ENCODE measurements at places on chromosomes 3 and 15. TPM values are rescaled to one million over a fixed set of nuclear protein-coding genes. Genes with fewer than 3 reads are reported as not detected.
A peak's percentile ranks its signal among the peaks of the same experiment; 100 is the strongest.

DNA sequence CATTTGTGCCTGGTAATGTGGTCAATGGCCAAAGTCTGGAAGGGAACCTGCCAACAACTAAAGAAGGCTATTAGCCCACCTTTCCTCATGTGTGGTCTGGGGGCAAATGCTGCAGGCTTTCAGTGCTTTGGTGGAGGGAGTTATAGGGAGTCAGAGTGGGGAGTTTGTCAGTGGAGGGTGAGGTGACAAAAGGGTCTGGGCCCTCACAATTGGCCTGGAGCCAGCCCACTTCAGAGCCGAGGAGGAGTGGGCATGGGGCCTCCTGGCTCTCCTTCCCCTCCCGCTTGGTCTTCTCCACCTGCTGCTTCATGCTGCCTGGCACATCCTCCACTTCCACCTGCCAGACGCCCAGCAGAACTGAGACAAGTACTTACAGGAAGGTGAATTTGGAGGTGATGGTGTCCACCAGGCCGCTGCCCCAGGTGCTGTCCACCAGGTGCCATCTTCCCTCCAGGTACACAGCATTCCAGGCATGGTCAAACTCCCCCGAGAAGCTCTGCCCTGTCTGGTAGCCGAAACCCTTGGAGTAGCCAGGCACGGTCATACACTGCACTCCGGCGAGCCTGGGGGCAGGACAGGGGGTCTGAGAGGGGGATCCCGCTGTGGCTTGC, 40.9 kb downstream of the KY start:
- DNase-seq = no peak

GRCh38 chr15:47466357-47466756, 250.9 kb upstream of the SEMA6D start:
- DNase-seq = no peak

GRCh38 chr15:95018888-95019545, 787.7 kb downstream of the MCTP2 start:
- no peak for DNase-seq

- no peak for DNase-seq
Measured at GRCh38 chr15:97143592-97144376, 813.3 kb downstream of the NR2F2 start.

DNA sequence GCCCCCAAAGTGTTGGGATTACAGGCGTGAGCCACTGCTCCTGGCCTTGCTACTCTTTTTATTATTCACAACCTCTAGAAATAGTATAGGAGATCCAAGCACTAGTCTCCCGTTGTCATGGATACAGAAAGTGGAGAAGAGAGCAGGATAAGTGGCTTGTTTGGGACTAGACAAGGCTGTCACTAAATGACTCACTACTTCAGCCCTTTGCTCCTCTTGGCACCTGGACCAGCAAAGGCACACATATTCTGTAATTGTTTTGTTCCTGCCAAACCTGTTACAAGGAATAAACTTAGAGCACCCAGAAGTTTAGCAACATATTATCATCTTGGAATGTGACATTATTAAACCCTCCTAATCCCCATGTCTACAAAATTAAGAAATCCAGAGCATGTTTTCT, 427.2 kb upstream of the THBS1 start:
- DNase-seq = no peak

GRCh38 chr3:156339491-156339890, 215.4 kb downstream of the SSR3 start:
- no peak for DNase-seq

DNA sequence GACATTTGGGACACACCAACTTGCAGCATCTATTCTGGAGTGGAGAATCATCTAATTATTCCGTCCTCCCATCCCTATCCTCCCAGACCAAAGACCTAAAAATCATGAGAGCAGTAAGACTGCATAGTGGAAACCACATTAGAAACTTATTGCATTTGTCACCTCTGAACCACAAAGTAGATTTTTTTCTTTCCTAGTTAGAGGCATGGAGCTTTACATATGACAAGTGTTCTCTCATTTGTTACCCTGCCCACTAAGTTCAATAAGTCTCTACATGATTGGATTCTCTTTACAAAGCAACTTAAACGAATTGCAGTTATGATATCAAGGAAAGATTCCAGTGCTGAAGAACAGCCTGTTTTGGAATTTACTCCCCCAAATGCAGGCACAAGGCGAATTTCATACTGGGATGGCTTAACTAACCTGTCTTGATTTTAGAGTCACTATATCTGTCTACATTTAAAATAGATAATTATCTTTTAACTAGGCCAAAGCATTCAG, 42.3 kb upstream of the LRRFIP2 start:
- no peak for DNase-seq

- DNase-seq = no peak
Measured at GRCh38 chr15:69880571-69881301, 217.0 kb downstream of the TLE3 start.

DNA sequence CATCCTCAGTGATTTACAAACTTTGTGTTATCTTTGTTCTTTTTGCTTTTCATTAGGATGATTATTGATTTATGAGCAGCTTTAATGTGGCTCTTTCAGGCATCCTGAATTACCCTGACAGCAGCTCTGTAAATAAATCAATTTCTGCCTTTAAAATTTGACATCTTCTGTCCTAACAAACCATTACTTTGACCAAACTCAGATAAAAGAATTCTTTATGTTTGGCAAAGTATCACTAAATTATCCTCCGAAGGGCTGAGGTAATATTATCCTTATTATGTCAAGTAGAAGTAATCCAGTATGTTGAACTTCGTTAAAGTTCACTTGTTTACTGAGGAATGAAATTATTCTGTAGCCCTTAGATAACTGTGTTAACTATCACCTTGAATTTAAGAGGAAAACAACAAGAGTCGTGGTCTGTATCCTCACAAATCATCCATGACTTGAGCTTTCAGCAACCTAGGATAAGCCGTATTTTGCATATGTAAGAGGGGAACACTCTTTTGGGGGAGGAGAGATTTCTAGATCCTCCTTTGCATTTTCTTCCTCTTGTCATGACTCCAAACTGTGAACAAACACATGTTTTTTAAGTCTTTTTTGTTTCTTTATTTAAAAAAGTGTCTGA, 173.2 kb upstream of the STAC start:
- DNase-seq = no peak

DNA sequence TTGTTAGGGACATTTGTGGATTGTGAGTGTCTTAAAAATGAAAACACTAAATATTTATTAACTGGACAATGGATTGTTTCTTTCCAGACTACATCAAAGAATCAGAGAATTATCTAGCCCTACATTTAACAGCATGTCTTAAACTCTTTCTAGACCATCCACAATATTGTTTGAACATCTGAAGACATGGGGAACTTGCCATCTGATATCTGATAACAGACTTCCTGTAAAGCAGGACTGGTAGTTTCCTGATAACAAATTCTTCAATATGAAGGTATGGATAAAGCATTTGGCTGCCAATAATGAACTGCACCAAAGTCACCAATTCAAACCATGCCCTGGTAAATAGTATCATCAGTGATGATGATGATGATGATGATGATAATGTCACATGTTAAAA, 26.2 kb upstream of the HACD2 start:
- no peak for DNase-seq

- DNase-seq = no peak
Measured at GRCh38 chr15:80982205-80982604, 7.4 kb downstream of the MESD start.

DNA sequence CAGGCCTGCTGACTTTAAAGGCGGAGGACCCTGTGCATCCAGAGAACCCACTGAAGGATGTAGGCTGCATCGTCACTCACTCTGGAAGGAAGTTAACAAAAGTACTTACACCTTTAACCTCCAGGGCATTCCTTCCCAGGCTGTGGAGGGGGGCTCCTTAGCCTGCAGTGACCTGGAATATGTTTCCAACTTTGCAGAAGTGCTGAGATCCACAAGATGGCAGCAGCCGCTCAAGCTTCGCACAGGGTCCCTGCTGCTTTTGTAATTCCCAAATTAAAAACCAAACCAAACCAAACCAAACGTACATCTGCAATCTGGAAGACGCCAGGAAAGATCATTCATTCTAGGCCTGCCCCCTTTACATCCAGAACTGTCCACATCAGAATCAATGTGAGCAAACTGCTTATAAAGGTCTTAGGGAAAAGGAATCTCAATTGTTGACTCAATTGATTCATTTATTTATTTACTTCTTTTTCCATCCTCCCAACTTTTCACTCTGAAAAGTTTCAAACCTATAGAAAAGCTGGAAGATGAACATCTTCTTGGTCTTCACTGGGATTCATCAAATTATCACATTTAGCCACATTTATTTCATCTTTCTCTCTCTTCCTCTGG, 70.5 kb upstream of the KLHL25 start:
- DNase-seq = peak; percentile 53

- no peak for DNase-seq
Measured at GRCh38 chr15:28914483-28915023, 28.8 kb downstream of the APBA2 start.

GRCh38 chr3:197960694-197961581, 921 bp downstream of the LMLN start:
- no peak for DNase-seq

GRCh38 chr15:87419344-87419743, 837.2 kb downstream of the NTRK3 start:
- DNase-seq = no peak

DNA sequence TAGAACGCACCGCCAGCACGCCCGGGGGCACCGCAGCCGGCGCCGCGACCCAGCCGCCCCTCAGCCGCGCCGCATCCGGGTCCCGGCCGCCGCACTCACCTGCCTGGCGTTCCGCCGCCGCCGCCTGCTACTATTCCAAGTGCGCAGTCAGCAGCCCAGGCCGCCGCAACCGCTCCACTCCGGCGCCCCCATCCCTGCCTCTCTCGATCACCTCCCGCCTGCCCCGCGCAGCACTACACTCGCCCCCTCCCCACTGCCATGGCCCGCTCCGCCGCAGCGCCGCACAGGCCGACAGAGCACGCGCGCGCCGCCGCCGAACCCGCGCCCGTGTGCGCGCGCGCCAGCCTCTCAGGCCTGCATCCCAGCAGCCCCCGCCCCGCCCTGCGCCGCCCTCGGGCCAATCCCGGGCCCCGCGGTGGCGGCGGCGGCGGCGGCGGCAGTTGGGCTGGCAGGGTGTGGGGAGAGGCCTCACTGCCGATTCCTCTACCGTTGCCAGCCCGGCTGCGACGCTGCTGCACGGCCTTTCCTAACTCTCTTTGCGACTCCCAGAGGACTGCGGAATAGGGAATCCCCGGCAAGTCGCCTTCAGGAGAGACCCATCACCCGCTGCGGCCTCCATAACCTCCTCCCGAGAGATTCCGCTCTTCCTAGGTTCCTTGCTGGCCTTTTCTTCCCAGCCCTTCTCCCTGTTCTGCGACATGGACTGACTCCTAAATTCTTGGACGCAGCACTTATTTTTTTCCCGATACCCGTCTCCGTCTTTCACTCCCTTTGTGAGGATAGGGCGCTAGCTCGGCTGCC, at the start of gene PIK3CB:
Gene PIK3CB, minus strand, starts transcription at position 333 of the 801 bp plus-strand sequence. CDS start 75,585 bp downstream, outside the sequence.
- peak; percentile 89 for DNase-seq

DNA sequence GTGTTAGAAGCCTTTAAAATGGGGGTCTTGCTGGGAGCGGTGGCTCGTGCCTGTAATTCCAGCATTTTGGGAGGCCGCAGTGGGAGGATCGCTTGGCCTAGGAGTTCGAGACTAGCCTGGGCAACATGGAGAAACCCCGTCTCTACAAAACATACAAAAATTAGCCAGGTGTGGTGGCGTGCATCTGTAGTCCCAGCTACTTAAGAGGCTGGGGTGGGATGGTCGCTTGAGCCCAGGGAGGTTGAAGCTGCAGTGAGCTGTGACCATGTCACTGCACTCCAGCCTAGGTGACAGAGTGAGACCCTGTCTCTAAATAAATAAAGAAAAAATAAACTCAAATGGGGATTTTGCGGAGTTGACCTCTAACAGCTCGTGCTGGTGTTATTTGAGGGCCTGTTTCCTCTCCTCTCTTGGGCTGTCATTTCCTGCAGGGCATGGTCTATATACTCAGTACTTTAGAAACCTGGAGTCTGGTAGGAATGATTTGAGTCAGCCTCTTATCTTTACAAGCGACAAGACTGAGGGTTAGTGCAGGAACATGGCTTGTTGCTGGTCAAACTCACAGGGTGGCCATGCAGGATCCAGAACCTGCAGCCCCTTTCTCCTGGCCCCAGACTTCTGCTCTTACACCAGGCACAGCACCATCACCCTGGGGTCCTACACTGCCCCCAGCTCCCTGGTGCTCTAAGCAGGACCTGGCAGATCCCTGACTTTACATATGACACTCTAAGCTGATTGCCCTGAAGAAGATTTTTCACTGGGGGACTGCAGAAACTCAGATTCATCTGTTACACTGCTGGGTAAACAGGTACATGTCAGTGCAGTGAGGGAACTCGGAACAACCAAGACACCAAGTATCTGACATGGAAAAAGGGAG, 15.1 kb downstream of the EHD4 start:
- no peak for DNase-seq

GRCh38 chr3:8143186-8143585, 358.4 kb upstream of the LMCD1 start:
- DNase-seq = no peak

DNA sequence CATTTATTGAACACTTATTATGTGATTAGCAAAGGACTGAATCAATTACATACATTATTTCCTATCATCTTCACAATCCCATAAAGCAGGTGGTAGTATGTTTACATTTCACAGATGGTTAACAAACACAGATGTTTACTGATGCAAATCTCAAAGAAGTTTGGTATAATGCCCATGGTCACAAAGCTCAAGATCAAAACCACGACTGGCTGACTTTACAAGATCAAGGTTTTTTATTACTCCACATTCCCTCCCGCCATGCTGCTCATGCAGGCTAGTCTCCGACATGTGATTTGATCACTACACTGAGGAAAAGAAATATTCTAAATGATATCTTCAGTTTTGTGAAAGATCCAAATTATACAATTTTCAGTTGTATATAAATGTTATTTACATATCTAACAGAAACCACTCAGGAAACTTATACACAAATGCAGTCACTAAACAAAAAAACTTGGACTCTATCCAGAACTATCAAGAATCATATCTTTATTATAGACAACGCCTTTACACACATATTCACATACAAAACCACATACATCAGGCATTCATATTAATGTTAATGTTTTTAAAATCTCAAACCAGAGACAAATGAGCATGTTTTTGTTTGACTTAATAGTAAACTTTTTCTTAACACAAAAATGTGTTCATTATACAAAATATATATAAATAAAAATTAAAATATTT, 235.5 kb downstream of the SCAPER start:
- no peak for DNase-seq

- DNase-seq = no peak
Measured at GRCh38 chr3:56761887-56762651, 39.7 kb downstream of the ARHGEF3 start.

DNA sequence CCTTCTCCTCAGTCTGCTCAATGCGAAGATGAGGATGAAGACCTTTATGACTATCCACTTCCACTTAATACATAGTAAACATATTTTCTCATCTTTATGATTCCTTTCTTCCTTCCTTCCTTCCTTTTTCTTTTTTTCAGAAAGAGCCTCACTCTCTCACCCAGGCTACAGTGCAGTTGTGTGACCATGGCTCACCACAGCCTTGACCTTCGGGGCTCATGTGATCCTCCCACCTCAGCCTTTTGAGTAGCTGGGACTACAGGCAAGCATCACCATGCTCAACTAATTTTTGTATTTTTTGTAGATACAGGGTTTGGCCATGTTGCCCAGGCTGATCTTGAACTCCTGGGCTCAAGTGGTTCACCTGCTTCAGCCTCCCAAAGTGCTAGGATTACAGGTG, 52.0 kb upstream of the RAP2B start:
- DNase-seq = no peak

RCN2 gene
- 61.1 TPM for total RNA-seq

CMTM8 gene
- total RNA-seq = 2.5 TPM

CTXN2 gene
- 1.0 TPM for total RNA-seq

KY gene
- total RNA-seq = 0.37 TPM

SCN11A gene
- 3.0 TPM for total RNA-seq

ADCY5 gene
- 41.6 TPM for total RNA-seq

UNC13C gene
- total RNA-seq = 8.8 TPM

GCNT3 gene
- total RNA-seq = 3.0 TPM

GRM2 gene
- total RNA-seq = 34.7 TPM

ALG1L2 gene
- total RNA-seq = not detected
